ENCODE measurements at places on chromosomes 16 and 17. TPM values are rescaled to one million over a fixed set of nuclear protein-coding genes. Genes with fewer than 3 reads are reported as not detected.

Gene GGA2
- total RNA-seq: 61.9 TPM

GRCh38 chr17:56826611-56827414, 6.9 kb downstream of the C17orf67 start:
- no peak for DNase-seq

GRCh38 chr17:65022137-65022536, 34.4 kb downstream of the GNA13 start:
- no peak for DNase-seq

DNA sequence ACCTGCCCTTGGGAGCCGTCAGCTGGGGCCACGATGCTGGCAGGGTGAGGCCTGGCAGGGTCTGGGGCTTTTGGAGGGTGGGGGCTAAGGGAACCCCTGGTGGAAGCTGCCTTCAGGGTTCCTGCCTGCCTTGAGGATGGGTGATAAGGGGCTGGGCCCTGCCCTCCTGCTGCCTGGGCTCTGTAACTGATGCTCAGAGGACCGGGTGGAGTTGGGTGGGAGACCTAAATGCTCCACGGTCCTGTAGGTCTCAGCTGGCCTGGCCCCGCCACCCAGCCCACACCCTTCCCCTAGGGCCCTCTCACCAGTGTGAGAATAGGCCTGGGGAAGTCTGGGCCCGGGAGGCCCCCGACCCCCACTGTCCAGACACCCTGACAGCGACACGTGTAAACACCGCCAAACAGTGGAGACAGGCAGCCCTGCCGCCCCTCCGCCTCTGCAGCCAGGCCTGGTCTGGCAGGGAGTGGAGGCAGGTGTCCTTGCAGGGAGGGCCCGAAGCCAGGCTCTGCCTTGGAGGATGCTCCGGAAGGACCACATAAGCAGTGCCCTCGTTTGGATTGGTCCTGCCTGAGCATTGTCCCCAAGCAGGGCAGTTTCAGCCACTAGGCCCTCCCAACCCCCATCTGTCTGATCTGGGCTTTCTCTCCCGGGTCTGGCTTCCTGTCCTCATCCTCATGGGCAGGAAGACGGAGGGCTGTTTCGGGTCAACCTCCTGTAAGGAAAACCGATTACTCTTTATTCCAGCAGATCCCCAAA, 6.5 kb upstream of the BAHCC1 start:
- no peak for DNase-seq

GRCh38 chr17:75406222-75406615, 741 bp upstream of the GRB2 start:
- no peak for DNase-seq

- no peak for DNase-seq
Measured at GRCh38 chr16:17170435-17170834, 300.3 kb downstream of the XYLT1 start.

DNA sequence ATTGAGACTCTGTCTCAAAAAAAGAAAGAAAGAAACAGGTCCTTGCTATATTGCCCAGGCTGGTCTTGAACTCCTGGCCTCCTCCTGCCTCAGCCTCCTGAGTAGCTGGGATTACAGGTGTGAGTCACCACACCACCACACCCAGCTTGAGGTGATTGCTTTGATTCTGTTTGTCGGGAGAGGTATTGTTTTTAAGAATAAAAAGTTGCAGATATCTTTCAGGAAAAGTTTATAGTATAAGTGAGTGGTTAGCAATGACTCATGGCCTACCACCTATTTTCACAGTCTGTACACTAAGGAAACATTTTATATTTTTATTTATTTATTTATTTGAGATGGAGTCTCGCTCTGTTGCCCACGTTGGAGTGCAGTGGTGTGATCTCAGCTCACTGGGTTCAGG, 45.0 kb downstream of the RHOT1 start:
- no peak for DNase-seq

DNA sequence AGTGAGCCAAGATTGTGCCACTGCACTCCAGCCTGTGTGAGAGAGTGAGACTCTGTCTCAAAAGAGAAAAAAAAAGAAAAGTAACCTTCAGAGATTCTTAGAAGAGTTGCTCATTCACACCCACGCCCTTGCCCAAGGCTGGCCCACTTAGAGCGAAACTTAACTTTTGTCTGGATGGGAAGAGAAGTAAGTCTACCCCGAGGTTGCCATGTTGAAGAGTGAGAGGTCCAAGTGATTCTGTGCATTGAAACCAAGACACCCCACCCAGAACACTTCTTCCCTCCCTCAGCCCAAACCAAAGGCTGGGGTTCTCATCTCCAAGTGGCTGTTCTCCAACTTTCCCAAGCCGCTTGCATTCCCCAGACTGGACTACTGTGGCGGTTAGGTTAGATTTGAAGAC, 2.4 kb upstream of the CISD3 start:
- no peak for DNase-seq

Measured in breast epithelium (tissue), 4 donors.